ENCODE measurements at places on chromosomes 11 and 22. TPM values are rescaled to one million over a fixed set of nuclear protein-coding genes. Genes with fewer than 3 reads are reported as not detected.

GRCh38 chr11:104738208-104738607, 160.1 kb downstream of the CASP12 start:
- DNase-seq, result no peak

FGF4 gene
- not detected for total RNA-seq

DGCR8 gene
- total RNA-seq, result 42.8 TPM

GRCh38 chr11:130827451-130828377, 88.6 kb downstream of the SNX19 start:
- peak; percentile 25 for DNase-seq

- peak; percentile 41 for DNase-seq
Observed at GRCh38 chr11:17479284-17480214, 2.9 kb upstream of the ABCC8 start.

DNA sequence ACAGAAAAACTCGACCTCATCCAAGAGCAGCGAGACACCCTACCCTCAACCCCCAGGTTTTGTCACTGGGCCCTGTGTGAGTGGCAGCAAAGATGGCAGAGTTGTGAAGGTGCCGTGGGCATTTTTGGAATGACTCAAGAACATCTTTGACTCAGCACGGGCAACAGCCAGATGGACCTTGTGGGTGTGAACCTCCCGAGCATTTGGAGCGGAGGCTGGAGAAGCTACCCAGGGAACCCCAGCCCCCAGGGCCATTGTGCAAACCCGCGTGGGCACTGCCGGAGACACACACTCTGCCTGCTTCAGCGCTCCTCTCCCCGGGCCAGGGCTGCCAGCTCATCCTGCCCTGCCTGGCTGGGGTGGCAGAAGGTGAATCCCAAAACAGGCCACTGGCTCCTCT, 66.1 kb downstream of the PANX1 start:
- no peak for DNase-seq

DNAJB13 gene
- not detected for total RNA-seq

GRCh38 chr11:57275582-57275981, 38.5 kb upstream of the APLNR start:
- no peak for DNase-seq

PIK3IP1 gene
- total RNA-seq, result 20.8 TPM

- no peak for DNase-seq
Observed at GRCh38 chr22:32827049-32827602, 25.6 kb downstream of the TIMP3 start.
